ENCODE measurements at places on chromosomes 13 and 19.
A peak's percentile ranks its signal among the peaks of the same experiment; 100 is the strongest.

- peak; percentile 94 for DNase-seq
These were observed 11.0 kb upstream of the CASP14 start for GRCh38 chr19:15038294-15038693.

DNA sequence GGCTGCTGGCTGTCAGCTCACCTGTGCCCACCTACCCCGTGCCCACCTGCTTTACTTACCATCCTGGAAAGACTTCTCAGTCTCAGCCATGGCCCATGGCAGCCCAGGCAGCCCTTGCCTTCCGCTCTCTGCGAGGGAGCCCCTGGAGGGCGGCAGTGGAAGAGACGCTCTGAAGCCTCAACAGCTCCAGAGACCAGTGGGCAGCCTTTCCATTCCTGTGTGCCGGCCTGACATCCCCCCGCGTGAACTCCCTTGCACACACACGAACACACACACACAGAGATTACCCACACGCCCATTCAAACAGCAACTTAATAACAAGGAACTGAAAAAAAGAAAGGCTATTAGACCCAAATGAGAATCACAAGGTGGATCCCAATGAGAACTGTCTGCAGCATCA is 14.2 kb upstream of the RASA3 start:
- no peak for DNase-seq

DNA sequence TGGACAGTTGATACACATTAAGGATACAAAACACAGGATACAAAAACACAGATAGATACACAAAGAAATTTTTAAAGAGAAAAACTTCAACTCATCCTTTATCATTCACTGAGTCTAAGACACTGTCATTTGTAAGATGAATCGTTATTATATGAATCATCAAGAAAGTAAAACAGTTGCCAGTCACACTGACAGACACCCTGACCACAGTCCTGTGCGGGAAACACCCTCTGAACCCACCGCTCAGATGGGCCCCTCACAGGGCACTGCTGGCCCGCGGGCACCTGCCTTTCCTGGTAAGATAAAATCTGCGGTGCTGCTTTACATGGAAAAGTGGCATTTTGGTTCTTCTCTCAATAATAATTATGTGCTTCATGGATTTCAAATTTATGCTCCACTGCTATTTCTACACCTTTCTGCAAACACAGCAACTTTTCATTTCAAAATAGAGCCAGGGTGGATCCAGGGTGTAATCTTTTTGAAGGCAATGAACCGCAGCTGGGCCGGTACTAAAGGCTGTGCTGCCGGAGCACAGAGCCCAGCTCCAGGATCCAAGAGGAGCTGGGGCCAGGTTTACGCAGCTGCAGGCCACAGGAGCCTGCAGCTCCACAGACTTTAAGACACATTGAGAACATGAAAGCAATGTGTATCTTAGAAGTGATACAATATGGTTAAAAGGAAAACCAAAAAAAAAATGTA is 76.8 kb downstream of the TUBGCP3 start:
- no peak for DNase-seq

DNA sequence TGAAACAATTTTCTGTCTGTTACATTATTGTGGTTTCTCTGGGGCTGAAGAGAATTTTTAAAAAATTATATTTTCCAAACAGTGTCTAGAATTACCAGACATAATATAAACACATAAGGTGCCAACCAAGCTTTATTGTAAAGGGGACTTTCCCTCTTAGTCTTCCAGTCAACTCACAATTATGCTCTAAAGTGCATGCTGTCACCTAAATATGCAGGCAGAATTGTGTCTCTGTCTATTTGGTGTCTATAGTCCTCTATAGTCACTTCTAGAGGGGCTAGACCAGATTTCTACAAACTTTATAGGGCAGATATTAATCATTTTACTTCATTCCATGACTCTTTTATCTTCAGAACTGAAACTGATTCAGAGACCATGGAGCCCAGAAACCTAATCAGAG is 12.8 kb downstream of the ZNF254 start:
- DNase-seq = no peak

DNA sequence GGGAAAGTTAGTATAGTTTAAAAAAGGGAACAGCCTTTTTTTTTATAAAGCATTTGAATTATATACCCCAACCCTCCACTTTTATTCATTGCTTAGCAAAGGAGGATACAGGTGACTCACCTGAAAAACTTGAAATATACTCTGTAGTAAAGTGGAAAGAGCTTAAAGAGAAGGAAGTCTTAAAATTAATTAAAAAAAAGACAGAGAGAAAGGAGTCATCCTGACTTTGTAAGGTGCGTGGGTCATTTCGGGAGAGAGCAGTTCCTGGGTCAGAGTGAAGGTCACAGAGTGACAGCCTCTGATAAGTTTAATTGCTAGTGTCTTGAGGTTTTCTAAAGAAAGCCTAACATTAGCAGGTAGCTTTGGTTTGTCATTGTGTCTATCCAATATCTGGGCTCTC is 310.3 kb downstream of the KLF5 start:
- no peak for DNase-seq

- no peak for DNase-seq
These were observed 2.8 kb downstream of the MIR17HG start for GRCh38 chr13:91349992-91350911.

DNA sequence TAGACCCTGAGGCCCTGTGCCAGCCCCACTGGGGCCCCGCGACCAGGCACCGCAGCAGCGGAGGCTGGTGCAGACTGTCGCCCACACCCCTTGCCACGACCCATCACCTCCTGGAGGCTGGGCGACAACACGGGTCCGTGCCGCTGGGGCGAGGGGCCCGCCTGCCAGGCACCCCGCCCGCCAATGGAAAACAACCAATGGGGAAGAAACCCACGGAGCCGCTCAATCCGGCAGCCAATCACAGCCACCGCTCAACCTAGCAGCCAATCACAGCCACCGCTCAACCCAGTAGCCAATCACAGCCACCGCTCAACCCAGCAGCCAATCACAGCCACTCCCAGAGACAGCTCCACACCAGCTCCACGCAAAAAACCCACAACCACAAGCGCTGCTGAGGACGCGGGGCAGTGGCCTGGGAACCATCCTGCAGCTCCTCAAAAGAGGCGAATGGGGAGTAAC is 29.7 kb downstream of the GPX4 start:
- DNase-seq = no peak

GRCh38 chr19:36201684-36202083 is 12.8 kb downstream of the ZNF565 start:
- no peak for DNase-seq

DNA sequence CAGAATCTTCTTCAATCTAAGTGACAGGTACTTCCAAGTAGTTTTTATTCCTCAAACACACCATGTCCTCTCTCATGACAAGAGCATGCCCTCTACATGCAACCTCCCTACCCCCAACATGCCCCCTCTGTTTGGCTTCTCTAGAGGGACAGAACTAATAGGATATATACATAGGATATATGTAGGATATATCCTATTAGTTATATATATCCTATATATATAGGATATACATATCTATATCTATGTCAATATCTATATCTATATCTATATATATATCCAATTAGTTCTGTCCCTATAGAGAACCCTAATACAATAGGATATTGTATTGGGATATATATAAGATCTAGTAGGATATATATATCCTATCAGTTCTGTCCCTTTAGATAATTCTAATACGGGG is 701.9 kb upstream of the MIR17HG start:
- DNase-seq = no peak

- no peak for DNase-seq
These were observed 1639.9 kb downstream of the EFNB2 start for GRCh38 chr13:104895521-104895920.

DNA sequence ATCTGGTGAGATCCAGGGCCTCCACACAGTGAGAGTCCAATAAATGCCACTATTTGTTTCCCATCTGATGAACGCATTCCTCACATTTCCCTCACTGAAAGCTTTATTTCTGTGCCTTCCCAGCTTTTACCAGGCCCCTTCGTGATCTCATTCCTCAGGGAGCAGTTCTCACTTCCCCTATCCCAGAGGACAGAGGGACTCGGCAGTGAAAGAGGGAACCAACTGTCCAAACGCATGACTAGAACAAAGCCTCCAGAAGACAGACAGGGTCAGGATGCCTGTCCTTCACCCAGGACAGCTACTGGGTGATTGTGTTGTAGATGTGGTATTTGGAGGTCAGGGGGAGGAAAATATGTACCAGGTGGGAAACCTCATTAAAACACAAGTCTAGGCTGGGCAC is 2.0 kb upstream of the ZBTB45 start:
- DNase-seq = no peak

- DNase-seq = no peak
These were observed 912 bp downstream of the SSC5D start for GRCh38 chr19:55488986-55489710.

GRCh38 chr13:95948656-95949055 is 104.5 kb downstream of the UGGT2 start:
- peak; percentile 66 for DNase-seq

- no peak for DNase-seq
These were observed 6.6 kb downstream of the SLITRK5 start for GRCh38 chr13:87677496-87678371.

GRCh38 chr19:5628919-5629481 is 6.1 kb downstream of the SAFB start:
- DNase-seq = no peak

- DNase-seq = no peak
These were observed 19.2 kb upstream of the ZC3H13 start for GRCh38 chr13:46071590-46072249.

- no peak for DNase-seq
These were observed 62.8 kb upstream of the ATP12A start for GRCh38 chr13:24617256-24618010.

GRCh38 chr13:44425815-44426078 is 52.1 kb downstream of the SERP2 start:
- no peak for DNase-seq

GRCh38 chr19:29944390-29945012 is 2.5 kb downstream of the URI1 start:
- DNase-seq = no peak

DNA sequence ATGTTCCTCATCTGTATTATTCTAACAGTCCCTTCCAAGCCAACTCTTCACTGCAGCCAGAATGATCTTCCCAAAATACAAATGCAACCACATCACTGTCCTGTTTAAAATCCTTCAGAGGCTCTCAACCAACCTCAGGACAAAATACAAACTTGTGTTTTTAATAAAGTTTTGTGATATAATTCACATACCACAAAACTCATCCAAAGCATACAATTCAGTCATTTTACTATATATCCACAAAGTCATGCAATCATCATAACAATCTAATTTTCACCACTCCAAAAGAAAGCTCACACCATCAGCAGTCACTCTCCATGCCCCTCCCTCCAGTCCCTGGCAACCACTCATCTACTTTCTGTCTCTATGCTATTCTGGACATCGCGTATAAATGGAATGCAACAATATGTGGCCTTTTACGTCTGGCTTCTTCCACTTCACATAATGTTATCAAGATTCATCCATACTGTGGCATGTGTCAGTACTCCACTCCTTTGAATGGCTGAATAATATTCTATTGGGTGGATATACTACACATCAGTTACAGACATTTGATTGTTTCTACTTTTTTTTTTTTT is 81.7 kb upstream of the DOCK9 start:
- no peak for DNase-seq

GRCh38 chr13:105655046-105655445 is 880.4 kb downstream of the EFNB2 start:
- peak; percentile 73 for DNase-seq

DNA sequence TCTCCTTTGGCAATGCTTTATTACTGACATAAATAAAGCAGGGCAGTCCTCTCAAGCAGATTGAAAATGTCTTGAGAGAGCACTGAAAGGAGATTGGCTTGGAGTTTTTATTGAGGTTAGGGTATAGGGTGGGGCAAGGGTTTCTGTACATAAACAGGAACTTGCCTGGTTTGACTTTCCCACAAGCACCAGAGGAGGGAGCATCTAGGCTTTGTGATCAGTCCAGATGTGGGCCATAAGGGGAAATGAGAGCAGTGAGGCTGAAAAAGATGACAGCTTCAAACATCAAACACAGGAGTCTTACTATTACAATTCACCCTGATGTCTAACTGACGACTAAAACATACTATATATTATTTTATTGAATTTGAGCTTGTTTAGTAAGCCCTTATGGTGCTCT is 260.9 kb downstream of the MTUS2 start:
- no peak for DNase-seq

GRCh38 chr13:97921176-97921816 is 32.2 kb upstream of the IPO5 start:
- no peak for DNase-seq

GRCh38 chr13:31201341-31202031 is 1.7 kb downstream of the B3GLCT start:
- peak; percentile 81 for DNase-seq

GRCh38 chr13:61036715-61037114 is 378.9 kb downstream of the PCDH20 start:
- DNase-seq = peak; percentile 16

DNA sequence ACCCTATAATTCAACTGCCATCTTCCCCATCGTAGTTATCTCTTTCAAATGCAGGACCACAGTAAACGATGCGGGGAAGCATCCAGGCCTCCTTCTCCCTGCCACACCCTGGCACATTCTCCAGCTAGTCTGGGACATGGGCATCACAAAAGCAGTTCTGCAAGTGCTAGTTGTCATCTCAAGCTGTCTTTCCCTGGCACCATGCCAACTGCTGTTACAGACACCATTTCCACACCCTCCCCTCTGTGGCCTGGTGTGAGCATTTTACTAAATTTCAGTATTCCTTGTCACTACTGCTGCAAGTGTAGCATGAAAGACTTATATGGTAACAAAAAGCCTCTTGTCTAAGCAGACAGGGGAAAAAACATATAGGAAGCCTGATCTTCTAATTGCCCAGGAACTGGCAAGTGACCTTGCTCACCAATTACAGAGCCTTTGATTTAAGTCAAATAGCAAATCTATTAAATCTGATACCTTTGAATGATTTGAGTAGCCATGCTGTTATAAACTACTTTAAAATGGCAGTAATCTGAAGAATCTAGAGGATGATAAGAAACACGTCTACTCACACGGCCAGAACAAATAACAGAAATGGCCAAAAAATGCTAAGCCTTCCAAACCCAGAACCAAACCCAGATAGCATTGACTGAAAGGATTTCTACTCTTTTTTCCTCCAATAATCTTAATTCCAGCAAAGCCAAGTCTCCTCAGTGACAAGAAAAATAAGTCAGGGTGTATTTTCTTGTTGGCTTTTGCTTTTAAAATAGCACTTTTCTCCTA is 179.0 kb downstream of the NUFIP1 start:
- peak; percentile 30 for DNase-seq

DNA sequence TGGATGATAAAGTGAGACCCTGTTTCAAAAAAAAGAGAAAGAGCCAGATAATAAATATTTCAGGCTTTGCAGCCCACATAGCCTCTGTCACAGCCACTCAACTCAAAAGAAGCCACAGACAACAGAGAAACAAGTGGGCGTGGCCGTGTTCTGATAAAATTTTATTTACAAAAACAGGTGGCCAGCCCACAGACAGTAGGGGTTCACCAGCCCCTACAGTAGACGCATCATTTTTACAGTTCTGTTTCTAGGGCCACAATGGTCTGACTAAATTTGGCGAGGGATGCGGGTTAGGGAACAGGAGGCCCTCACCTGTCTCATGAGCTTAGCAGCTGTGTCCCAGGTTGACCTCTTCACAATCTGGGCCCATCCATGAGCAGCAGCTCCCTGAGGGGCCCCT is 59.5 kb downstream of the ARHGEF18 start:
- DNase-seq = no peak

GRCh38 chr13:67355812-67356476 is 125.8 kb upstream of the PCDH9 start:
- no peak for DNase-seq

GRCh38 chr19:29139227-29139626 is 73.7 kb downstream of the UQCRFS1 start:
- DNase-seq = peak; percentile 9
